Liver (tissue), 10 donors: ENCODE measurements at places on chromosomes 1 and 21. TPM values are rescaled to one million over a fixed set of nuclear protein-coding genes. Genes with fewer than 3 reads are reported as not detected.

- H3K4me1 ChIP-seq = no peaks in the 10 kb centered on the region
- no peaks in the 10 kb centered on the region for H3K27me3 ChIP-seq
- no peaks in the 10 kb centered on the region for H3K36me3 ChIP-seq
- no peak overlapping the region for H3K4me3 ChIP-seq
- no peak overlapping the region for H3K27ac ChIP-seq
These were observed 20.9 kb downstream of the LHX4 start for GRCh38 chr1:180250883-180251509.

DNA sequence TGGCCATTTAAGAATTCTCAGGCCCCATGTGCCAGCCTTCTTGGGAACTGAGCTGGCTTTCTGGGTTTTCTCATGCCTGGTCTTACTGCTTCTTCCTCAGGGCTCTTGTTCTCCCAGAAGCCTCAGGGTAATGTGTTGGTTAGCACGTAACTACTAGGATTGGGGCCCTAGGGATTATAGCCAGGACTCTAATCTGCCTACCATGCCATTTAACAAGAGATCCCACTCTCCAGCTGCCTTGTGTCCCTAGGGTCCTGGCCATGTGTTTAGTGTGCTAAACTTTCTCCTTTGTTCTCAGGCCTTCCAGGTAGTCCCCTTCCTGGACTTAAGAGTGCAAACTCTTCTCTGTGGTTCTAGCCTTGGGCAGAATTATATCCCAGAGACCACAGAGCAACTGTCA lies 2.2 kb upstream of the SH3BGRL3 start:
- H3K27me3 ChIP-seq = no peaks in the 10 kb centered on the region
- peak overlapping the region; percentile 42 for H3K27ac ChIP-seq
- H3K4me3 ChIP-seq = no peak overlapping the region
- H3K4me1 ChIP-seq = peaks cover 25% of the 10 kb centered on the region

DNA sequence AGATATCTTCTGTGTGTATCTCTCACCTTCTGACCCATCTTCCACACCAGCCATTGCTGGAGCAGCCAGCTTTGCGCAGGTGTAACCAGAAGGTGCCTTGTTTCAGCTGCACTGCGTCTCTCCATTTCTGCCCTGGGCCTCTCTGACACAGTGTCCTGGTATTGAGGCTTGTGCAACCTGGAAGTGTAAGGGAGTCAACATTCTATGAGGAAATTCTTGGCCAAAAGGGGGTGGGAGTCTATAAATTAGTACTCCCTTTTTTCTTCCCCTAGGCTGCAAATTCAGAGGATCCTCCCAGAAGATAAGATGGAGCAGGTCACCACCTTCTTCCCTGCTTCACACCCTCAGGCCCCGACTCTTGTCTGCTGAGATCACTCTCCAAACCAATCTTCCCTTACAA lies 109.1 kb downstream of the MRPS6 start:
- no peak overlapping the region for H3K4me3 ChIP-seq
- H3K27ac ChIP-seq = no peak overlapping the region
- H3K4me1 ChIP-seq = no peaks in the 10 kb centered on the region
- H3K36me3 ChIP-seq = no peaks in the 10 kb centered on the region

GRCh38 chr21:44552136-44552535 lies 831 bp upstream of the KRTAP10-2 start:
- no peak overlapping the region for H3K27ac ChIP-seq
- no peaks in the 10 kb centered on the region for H3K4me1 ChIP-seq
- no peaks in the 10 kb centered on the region for H3K27me3 ChIP-seq

DNA sequence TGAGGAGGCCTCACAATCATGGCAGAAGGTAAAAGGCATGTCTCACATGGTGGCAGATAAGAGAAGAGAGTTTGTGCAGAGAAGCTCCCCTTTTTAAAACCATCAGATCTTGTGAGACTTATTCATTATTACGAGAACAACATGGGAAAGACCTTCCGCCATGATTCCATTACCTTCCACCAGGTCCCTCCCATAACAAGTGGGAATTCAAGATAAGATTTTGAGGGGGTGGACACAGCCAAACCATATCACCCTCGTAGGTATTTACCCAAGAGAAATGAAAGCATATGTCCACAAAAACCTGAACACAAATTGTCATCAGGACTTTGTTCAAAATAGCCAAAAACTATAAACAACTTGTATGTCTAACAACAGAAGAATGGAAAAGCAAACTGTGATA lies 45.9 kb upstream of the TENT5C start:
- no peaks in the 10 kb centered on the region for H3K4me1 ChIP-seq
- H3K4me3 ChIP-seq = no peak overlapping the region
- no peak for DNase-seq
- H3K27me3 ChIP-seq = no peaks in the 10 kb centered on the region
- H3K27ac ChIP-seq = no peak overlapping the region

DNA sequence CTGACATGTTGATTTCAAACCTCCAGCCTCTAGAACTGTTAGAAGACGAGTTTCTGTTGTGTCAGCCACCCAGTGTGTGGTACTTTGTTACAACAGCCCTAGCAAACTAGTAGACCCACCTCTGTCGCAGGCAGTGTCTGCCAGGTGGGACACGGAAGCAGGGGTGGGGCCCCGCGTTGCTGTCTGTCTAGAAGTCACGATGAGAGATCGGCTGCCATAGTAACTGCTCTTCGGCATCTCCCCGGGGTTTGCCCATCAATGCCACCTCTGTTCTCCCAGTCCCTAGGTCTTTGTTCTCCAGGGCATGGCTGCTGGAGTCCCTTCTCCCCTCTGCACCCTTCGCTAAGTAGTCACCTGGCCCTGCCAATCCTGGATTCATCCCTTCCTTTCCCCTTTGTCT lies 15.2 kb upstream of the CLSTN1 start:
- no peak overlapping the region for H3K4me3 ChIP-seq
- no peaks in the 10 kb centered on the region for H3K36me3 ChIP-seq
- peaks cover 4% of the 10 kb centered on the region for H3K4me1 ChIP-seq
- no peak overlapping the region for H3K27ac ChIP-seq
- H3K27me3 ChIP-seq = no peaks in the 10 kb centered on the region

GRCh38 chr1:3351449-3352298 lies 102.8 kb upstream of the ARHGEF16 start:
- H3K27me3 ChIP-seq = no peaks in the 10 kb centered on the region
- no peak overlapping the region for H3K4me3 ChIP-seq
- DNase-seq = no peak

DNA sequence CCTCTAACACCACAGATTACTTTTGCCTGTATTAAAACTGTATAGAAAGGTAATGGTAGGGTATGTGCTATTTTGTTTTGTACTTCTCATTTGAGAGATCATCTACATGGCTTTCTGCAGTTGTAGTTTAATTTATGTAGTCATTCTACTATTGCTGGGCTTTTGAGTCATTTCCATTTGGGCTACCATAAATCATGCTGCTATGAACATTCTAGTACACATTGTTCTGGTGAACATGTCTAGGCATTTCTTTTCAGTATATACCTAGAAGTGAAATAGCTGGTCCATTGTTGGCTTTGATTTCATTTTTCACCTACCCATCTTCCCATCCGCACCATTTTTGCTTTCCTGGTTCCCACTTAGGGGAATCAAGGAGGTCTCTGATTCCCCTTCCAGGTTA lies 18.7 kb downstream of the EDN2 start:
- H3K4me3 ChIP-seq = no peak overlapping the region
- no peaks in the 10 kb centered on the region for H3K27me3 ChIP-seq
- H3K4me1 ChIP-seq = no peaks in the 10 kb centered on the region
- DNase-seq = no peak

DNA sequence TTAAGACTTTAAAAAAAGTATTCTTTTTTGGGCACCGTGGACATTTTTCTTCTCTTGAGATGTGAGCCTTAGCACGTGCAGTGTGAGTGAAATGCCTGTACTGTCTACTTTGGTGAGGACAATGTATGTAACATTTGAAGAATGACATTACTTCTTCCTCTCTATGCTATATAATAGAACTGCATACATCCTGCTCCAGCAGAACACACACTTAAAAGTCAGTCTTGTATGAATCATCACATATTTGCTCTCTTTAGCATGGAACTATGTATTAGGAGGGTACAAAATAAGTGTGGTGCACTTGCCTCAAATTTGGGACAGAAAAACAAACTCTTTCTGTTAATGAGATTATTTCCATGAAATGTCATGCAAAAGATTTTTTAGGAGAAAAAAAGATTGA lies 358.4 kb upstream of the SGIP1 start:
- no peaks in the 10 kb centered on the region for H3K27me3 ChIP-seq
- no peak for DNase-seq
- no peak overlapping the region for H3K27ac ChIP-seq
- H3K4me3 ChIP-seq = no peak overlapping the region
- no peaks in the 10 kb centered on the region for H3K36me3 ChIP-seq
- H3K4me1 ChIP-seq = no peaks in the 10 kb centered on the region

GRCh38 chr1:234969581-234970400 lies 158.8 kb downstream of the TOMM20 start:
- H3K27ac ChIP-seq = peak overlapping the region; percentile 97
- no peaks in the 10 kb centered on the region for H3K36me3 ChIP-seq
- H3K27me3 ChIP-seq = no peaks in the 10 kb centered on the region
- peak overlapping the region; percentile 44 for H3K4me3 ChIP-seq
- DNase-seq = peak; percentile 70

GRCh38 chr1:89721351-89721750 lies 88.4 kb downstream of the LRRC8C start:
- H3K36me3 ChIP-seq = no peaks in the 10 kb centered on the region
- H3K27me3 ChIP-seq = no peaks in the 10 kb centered on the region
- no peak for DNase-seq
- no peak overlapping the region for H3K4me3 ChIP-seq
- no peaks in the 10 kb centered on the region for H3K4me1 ChIP-seq

GRCh38 chr1:158798531-158798930 lies 17.5 kb upstream of the OR6N2 start:
- no peak overlapping the region for H3K4me3 ChIP-seq
- H3K4me1 ChIP-seq = no peaks in the 10 kb centered on the region
- H3K27ac ChIP-seq = no peak overlapping the region
- no peak for DNase-seq
- H3K27me3 ChIP-seq = no peaks in the 10 kb centered on the region

DNA sequence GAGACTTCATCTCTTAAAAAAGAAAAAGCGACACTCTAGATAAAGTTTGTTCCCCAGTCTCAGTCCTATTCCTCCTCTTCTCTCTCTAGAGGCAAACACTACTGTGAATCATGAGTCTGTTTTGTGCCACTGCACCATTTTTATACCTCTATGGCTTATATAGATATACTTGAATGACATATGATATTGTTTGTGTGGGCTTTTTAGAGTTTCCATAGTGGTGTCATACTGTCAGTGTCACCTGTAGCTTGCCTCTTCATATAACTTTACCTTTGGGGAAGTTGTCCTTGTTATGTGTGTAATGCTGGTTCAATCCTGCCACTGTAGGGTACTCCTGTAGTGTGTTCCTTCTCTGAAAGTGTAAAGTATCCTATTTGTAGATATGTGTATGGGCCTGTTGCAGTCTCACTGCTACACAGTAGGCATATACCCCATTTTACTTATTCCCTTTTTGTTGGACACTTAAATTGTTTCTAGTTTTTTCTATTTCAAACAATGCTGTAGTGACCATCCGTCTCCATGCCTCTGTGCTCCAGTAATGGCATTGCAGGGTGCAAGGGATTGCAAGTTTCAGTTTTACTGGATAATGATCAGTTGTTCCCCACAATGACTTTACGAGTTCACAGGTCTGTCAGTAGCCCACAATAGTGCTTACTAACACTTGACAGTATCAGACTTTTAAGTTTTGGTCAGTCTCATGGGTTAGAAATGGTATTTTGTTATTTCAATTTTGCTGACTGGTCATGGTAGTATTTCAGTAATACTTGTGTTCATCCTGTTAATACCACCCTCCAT lies 2.7 kb downstream of the PRMT2 start:
- no peaks in the 10 kb centered on the region for H3K27me3 ChIP-seq
- DNase-seq = no peak
- peaks cover 6% of the 10 kb centered on the region for H3K36me3 ChIP-seq

GRCh38 chr1:31571340-31572295 lies 4.7 kb upstream of the TINAGL1 start:
- no peak overlapping the region for H3K4me3 ChIP-seq
- DNase-seq = no peak
- peaks cover 15% of the 10 kb centered on the region for H3K4me1 ChIP-seq
- no peak overlapping the region for H3K27ac ChIP-seq
- H3K36me3 ChIP-seq = no peaks in the 10 kb centered on the region

GRCh38 chr1:240151136-240151735 lies 59.6 kb downstream of the FMN2 start:
- no peaks in the 10 kb centered on the region for H3K36me3 ChIP-seq
- H3K27ac ChIP-seq = no peak overlapping the region
- no peak for DNase-seq

- no peaks in the 10 kb centered on the region for H3K36me3 ChIP-seq
- H3K27ac ChIP-seq = no peak overlapping the region
- no peak overlapping the region for H3K4me3 ChIP-seq
- peaks cover 3% of the 10 kb centered on the region for H3K4me1 ChIP-seq
- H3K27me3 ChIP-seq = no peaks in the 10 kb centered on the region
These were observed 241.0 kb downstream of the KCNJ6 start for GRCh38 chr21:37675202-37675801.

GRCh38 chr21:46008893-46009621 lies 27.5 kb downstream of the COL6A1 start:
- DNase-seq = no peak
- H3K36me3 ChIP-seq = no peaks in the 10 kb centered on the region
- H3K4me1 ChIP-seq = no peaks in the 10 kb centered on the region
- H3K27me3 ChIP-seq = no peaks in the 10 kb centered on the region

DNA sequence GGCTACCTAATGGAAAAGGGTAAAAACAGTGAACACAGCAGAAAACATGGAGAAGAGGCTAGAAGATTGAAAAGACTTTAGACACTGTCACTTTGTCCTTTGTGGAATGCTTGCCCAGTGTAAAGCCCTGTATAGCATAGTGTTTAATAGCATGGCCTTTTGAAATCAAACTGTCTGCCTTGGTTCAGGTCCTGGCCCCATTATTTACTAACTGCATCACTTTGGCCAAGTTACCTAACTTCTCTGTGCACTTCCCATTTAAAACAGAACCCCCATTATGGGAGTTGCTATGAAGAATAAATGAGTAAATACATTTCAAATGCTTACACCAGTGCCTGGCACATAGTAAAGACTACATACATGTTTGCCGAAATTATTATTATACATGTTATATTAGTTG lies 12.1 kb downstream of the PHC2 start:
- H3K27me3 ChIP-seq = no peaks in the 10 kb centered on the region
- H3K4me3 ChIP-seq = no peak overlapping the region
- DNase-seq = no peak
- no peaks in the 10 kb centered on the region for H3K4me1 ChIP-seq
- H3K27ac ChIP-seq = no peak overlapping the region

- DNase-seq = no peak
- no peaks in the 10 kb centered on the region for H3K27me3 ChIP-seq
- H3K27ac ChIP-seq = no peak overlapping the region
- no peak overlapping the region for H3K4me3 ChIP-seq
- H3K36me3 ChIP-seq = no peaks in the 10 kb centered on the region
These were observed 35.1 kb downstream of the ZNF281 start for GRCh38 chr1:200374569-200375295.

Gene CD101
- total RNA-seq = 2.0 TPM

Gene RGS8
- total RNA-seq = 0.05 TPM

Gene ADAM30
- total RNA-seq = not detected

Gene TMPRSS15
- total RNA-seq = not detected

Gene BMP8B
- total RNA-seq = 0.19 TPM

Gene TDRKH
- 6.7 TPM for total RNA-seq

Gene CYP4B1
- total RNA-seq = not detected

Gene ANKRD35
- total RNA-seq = 1.2 TPM

Gene CLEC20A
- total RNA-seq = not detected

Gene DNAJC28
- 3.2 TPM for total RNA-seq

Gene ARID1A
- total RNA-seq = 31.9 TPM

Gene PROX1
- 23.2 TPM for total RNA-seq

Gene CORT
- total RNA-seq = 0.28 TPM

Gene FCRL5
- 0.67 TPM for total RNA-seq

Gene UBXN10
- 2.3 TPM for total RNA-seq

Gene CFAP57
- total RNA-seq = under 0.01 TPM

Gene TMEM240
- 0.33 TPM for total RNA-seq

Gene DCAF6
- total RNA-seq = 77.6 TPM

Gene CFAP107
- total RNA-seq = not detected

Gene ADORA1
- total RNA-seq = 0.33 TPM
